ENCODE measurements at places on chromosomes 7 and 10.

GRCh38 chr7:9981742-9982349, 991.8 kb upstream of the PHF14 start:
- no peak for DNase-seq

DNA sequence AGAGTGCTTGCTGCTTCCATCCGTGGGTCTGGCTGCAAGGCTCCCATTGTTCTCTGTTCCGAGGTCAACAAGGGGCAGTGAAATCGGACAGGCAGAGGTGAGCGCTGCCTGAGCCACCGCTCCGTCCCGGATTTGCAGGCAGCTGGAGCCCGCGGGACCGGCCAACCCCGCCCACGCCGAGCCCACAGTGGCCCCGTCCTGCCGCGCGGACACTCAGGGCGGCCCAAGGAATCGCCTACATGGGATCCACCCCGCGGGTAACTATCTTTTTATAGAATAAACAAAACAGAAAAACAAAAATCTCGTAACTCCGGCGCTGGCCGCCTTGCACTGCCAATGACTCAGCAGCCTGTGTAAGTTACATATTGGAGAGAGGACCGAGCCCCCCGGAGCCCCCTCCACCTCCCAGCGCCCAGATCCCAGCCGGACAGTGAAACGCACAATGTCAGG, 1.9 kb downstream of the BNIP3 start:
- DNase-seq: no peak

GRCh38 chr10:22911889-22912762, 15.7 kb upstream of the ARMC3 start:
- DNase-seq: no peak

- no peak for DNase-seq
Observed at GRCh38 chr10:53572799-53573198, 800.2 kb upstream of the MBL2 start.

Measured in activated CD4-positive, CD25-positive, alpha-beta regulatory T cell treated with anti-CD3 and anti-CD28 coated beads, Interleukin-2, amount 50 U/mL, for 16 hours (primary cell).